ENCODE measurements at places on chromosomes 11 and 22.

DNA sequence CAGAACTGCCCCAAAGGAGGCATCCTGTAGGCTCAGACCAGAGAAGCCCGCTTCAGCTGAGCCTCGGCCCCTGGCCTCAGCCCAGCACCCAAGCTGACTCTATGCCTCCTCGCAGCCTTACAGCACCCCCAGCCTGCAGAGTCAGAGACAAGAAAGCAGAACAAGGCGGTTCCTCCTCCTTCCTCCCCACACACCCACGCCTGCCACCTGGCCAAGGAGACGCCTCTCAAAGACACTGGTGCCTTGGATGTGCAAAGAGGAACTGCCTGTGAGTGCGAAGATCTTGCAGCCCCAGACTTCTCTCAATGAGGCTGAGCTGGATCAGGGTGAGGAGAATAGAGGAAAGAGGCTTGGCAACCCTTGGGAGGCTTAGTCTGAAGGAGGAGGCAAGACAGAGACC is 60.2 kb downstream of the PDE2A start:
- H3K36me3 ChIP-seq, result no peaks in the 10 kb centered on the region
- H3K4me3 ChIP-seq, result no peak overlapping the region
- peaks cover 36% of the 10 kb centered on the region for H3K4me1 ChIP-seq
- DNase-seq, result no peak

DNA sequence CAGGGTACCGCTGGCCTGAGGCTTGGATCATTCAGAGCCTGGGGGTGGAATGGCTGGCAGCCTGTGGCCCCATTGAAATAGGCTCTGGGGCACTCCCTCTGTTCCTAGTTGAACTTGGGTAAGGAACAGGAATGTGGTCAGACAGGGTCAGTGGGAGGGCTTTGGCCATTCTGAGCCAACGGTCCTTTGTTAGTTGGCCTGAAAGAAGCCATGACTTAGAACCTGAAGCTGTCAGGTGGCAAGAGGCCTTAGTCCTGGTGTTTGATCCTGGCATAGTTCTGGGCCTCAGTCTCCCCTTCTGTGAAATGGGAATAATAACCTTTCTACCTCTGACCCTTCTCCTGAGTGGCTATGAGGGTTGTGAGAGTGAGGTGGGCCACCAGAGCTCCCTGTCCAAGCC is 8.3 kb downstream of the PGAP2 start:
- DNase-seq, result no peak
- H3K27ac ChIP-seq, result no peak overlapping the region
- H3K27me3 ChIP-seq, result no peaks in the 10 kb centered on the region
- no peak overlapping the region for H3K4me3 ChIP-seq
- H3K36me3 ChIP-seq, result peaks cover 8% of the 10 kb centered on the region

- H3K4me1 ChIP-seq, result no peaks in the 10 kb centered on the region
- H3K27ac ChIP-seq, result no peak overlapping the region
- no peak overlapping the region for H3K4me3 ChIP-seq
- no peak for DNase-seq
- H3K36me3 ChIP-seq, result no peaks in the 10 kb centered on the region
These were observed 23.7 kb upstream of the SLC35F2 start for GRCh38 chr11:107882095-107882820.

- H3K4me1 ChIP-seq, result peaks cover 6% of the 10 kb centered on the region
- no peak overlapping the region for H3K27ac ChIP-seq
These were observed 116.1 kb downstream of the CCDC34 start for GRCh38 chr11:27246925-27247324.

DNA sequence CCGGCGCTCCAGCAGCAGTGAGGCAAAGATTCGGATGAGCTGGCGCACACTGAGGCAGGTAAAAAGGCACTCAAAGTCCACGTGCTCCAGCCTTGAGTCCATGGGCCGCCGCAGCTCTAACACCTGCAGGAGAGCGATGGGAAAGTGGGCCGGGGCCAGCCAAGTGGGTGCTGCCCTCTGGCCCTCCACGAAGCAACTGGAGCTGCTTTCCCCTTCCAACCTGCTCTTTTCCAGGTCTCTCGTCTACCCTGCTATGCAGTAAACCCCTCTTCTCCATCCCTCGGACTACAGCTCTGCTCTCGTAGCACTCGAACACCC is 20.0 kb downstream of the RPL27A start:
- no peak overlapping the region for H3K27ac ChIP-seq
- peaks cover 84% of the 10 kb centered on the region for H3K36me3 ChIP-seq
- H3K4me3 ChIP-seq, result no peak overlapping the region
- H3K27me3 ChIP-seq, result no peaks in the 10 kb centered on the region
- no peak for DNase-seq
- peaks cover 29% of the 10 kb centered on the region for H3K4me1 ChIP-seq

- H3K27me3 ChIP-seq, result no peaks in the 10 kb centered on the region
- no peak overlapping the region for H3K27ac ChIP-seq
- no peak for DNase-seq
- no peak overlapping the region for H3K4me3 ChIP-seq
These were observed 91.4 kb upstream of the BIRC3 start for GRCh38 chr11:102225689-102226568.

GRCh38 chr22:40397396-40397795 is 27.0 kb downstream of the SGSM3 start:
- H3K4me1 ChIP-seq, result peaks cover 9% of the 10 kb centered on the region
- peaks cover 17% of the 10 kb centered on the region for H3K36me3 ChIP-seq
- no peak for DNase-seq
- H3K4me3 ChIP-seq, result no peak overlapping the region
- H3K27me3 ChIP-seq, result no peaks in the 10 kb centered on the region

DNA sequence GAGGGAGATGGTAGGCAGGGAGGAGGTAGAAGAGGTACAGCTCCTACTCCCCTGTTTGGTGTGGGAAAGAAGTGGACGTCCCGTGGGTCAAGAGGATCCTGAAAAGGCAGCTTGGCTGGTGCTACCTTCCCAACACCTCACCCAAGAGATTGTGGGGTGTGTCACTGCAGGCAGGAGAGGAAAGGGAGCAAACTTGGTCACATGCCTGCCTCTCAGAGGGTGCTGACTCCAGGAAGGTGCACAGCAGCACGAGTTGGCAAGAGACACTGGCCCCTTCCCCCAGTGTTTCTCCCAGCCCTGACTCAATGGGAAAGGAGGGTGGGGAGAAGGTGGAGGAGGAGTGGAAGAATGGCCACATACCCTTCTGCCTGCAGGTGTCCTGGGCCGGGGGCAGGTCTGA is 99.6 kb downstream of the CSNK2A3 start:
- H3K36me3 ChIP-seq, result no peaks in the 10 kb centered on the region
- no peaks in the 10 kb centered on the region for H3K27me3 ChIP-seq
- H3K4me3 ChIP-seq, result no peak overlapping the region
- no peaks in the 10 kb centered on the region for H3K4me1 ChIP-seq
- no peak overlapping the region for H3K27ac ChIP-seq

- no peaks in the 10 kb centered on the region for H3K4me1 ChIP-seq
- no peaks in the 10 kb centered on the region for H3K36me3 ChIP-seq
- no peak overlapping the region for H3K27ac ChIP-seq
- DNase-seq, result no peak
- H3K27me3 ChIP-seq, result no peaks in the 10 kb centered on the region
These were observed 987.4 kb upstream of the CCDC90B start for GRCh38 chr11:84273541-84273940.

- H3K4me1 ChIP-seq, result peaks cover 5% of the 10 kb centered on the region
- no peak overlapping the region for H3K27ac ChIP-seq
- H3K4me3 ChIP-seq, result no peak overlapping the region
- no peaks in the 10 kb centered on the region for H3K36me3 ChIP-seq
- no peak for DNase-seq
These were observed 114.9 kb downstream of the ETS1 start for GRCh38 chr11:128472128-128473089.

DNA sequence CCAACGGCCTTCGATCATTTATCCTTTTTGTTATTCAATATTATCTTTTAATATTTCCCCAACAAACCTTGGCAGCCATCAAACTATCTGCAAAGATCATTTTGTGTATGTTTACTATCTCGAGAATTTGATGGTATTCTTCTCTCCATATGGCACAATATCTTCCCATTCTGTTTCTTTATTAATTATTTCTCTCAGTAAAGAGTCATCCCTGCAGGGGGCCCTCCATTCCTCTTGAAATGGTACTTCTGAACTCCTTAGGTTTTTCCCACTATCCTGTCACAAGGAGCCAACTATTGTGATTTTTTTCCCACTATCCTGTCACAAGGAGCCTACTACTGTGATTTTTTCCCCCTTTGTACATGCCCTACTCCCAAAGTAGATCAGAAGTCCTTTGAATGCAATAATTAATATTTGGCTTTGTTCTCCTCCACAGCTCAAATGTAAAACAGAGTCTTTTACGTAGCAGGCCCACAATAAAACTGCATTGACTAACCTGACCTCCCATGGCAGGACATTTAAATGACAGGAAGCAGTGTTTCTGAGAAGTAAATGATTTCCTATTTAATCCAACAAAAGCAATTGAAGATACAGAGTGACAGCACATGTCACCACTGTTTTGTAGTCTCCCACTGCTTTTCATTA is 43.3 kb downstream of the PDGFD start:
- H3K27ac ChIP-seq, result no peak overlapping the region
- peaks cover 2% of the 10 kb centered on the region for H3K4me1 ChIP-seq
- no peaks in the 10 kb centered on the region for H3K27me3 ChIP-seq
- H3K4me3 ChIP-seq, result no peak overlapping the region
- no peak for DNase-seq

DNA sequence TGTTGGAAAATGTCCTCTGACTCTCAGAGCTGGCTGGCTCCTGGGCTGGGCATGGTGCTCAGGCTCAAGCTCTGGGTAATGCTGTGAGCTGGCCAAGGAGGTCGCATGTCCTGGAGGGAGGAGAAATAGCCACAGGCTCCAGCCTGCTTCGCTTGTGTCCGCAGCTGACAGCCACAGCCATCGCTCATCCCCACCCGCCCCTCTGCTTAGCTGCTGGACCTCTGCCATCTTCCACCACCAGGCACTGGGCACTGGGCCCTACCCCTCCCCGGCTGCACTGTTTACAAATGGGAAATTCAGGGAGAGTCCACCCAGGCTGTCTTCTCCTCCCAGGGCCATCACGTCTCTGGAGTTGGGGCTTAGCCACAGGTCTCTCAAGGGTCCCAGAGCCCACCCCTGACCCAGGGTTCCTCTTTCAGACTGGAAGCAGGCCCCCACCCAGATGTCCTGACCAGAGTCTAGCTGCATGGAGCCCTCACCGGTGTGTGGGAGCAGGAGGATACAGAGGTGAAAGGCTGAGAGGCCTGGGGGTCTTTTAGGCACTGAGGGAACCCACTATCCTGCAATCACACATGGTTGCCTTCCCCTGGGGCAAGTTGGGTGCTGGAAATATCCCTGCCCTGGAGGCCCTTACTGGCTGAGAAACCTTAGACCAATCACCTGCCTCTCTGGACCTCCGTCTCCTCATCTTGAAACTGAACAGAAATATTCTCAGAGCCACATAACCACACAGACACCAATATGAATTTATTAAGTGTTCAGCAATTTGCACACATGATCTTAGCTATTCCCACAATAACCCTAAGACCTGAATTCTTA is 62.7 kb downstream of the CD82 start:
- H3K4me3 ChIP-seq, result no peak overlapping the region
- peak; percentile 73 for DNase-seq
- H3K4me1 ChIP-seq, result peaks cover 46% of the 10 kb centered on the region
- no peaks in the 10 kb centered on the region for H3K27me3 ChIP-seq
- H3K27ac ChIP-seq, result peak overlapping the region; percentile 75
- H3K36me3 ChIP-seq, result no peaks in the 10 kb centered on the region

DNA sequence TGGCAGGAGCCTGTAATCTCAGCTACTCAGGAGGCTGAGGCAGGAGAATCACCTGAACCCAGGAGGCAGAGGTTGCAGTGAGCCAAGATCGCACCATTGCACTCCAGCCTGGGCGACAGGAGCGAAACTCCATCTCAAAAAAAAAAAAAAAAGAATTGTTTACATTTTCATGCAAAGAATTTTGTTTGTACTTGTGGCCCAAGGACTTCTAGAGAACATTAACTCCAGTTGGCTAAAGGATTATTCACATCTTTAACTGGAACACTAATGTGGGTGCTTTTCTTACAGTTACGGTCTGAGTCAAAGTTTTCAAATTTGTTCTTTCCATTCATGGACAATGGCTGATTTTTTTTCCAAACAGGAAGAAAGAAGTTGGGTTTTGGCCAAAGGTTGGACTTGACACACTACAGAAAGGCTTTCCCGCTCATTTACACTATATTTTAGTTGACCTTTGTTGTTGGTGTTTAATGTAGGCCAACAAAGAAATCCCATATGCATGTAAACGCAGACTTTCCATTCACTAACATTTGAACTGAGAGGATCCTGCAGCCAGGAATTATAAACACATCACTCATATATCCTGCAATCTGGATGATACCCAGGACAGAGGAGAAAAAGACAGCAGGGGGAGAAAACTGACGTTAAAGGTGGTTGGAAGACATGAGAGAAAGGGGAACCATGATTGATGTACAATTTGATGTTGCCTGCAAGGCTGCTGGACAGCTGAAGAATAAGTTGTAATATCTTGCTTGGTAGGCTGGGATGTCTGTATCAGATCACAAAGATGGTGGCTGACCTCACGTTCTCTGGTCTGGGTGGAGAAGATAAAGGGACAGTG is 13.1 kb downstream of the POU2AF1 start:
- H3K27ac ChIP-seq, result no peak overlapping the region
- H3K4me1 ChIP-seq, result no peaks in the 10 kb centered on the region
- no peaks in the 10 kb centered on the region for H3K27me3 ChIP-seq
- DNase-seq, result no peak
- no peaks in the 10 kb centered on the region for H3K36me3 ChIP-seq

GRCh38 chr22:33984211-33984610 is 63.9 kb upstream of the LARGE1 start:
- H3K4me3 ChIP-seq, result no peak overlapping the region
- H3K27ac ChIP-seq, result no peak overlapping the region
- no peaks in the 10 kb centered on the region for H3K27me3 ChIP-seq
- H3K36me3 ChIP-seq, result no peaks in the 10 kb centered on the region
- H3K4me1 ChIP-seq, result no peaks in the 10 kb centered on the region

GRCh38 chr11:48242501-48242900 is 2.4 kb upstream of the OR4X2 start:
- H3K36me3 ChIP-seq, result no peaks in the 10 kb centered on the region
- no peak overlapping the region for H3K27ac ChIP-seq
- H3K4me3 ChIP-seq, result no peak overlapping the region
- no peaks in the 10 kb centered on the region for H3K27me3 ChIP-seq

DNA sequence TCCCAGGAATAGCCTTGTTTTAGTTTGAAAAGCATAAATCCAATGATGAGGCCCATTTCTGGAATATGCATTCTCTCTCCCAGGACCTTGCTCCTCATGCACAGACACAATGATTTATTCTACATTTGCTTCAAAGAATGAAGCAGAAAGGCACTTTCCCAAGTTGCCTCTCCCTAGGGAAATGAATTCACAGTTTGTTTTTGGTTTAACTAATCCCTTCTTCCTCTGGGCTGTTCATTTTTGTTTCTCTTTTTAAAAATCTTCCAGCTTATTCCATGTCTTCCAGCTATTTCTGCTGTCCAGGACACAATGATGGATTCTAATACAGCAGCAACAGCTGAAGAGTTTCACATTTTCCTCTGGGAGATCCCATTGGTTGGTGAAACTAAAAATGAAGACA is 1529.2 kb upstream of the TENM4 start:
- H3K4me1 ChIP-seq, result no peaks in the 10 kb centered on the region
- no peak overlapping the region for H3K27ac ChIP-seq
- no peaks in the 10 kb centered on the region for H3K36me3 ChIP-seq
- H3K4me3 ChIP-seq, result no peak overlapping the region
- H3K27me3 ChIP-seq, result no peaks in the 10 kb centered on the region

DNA sequence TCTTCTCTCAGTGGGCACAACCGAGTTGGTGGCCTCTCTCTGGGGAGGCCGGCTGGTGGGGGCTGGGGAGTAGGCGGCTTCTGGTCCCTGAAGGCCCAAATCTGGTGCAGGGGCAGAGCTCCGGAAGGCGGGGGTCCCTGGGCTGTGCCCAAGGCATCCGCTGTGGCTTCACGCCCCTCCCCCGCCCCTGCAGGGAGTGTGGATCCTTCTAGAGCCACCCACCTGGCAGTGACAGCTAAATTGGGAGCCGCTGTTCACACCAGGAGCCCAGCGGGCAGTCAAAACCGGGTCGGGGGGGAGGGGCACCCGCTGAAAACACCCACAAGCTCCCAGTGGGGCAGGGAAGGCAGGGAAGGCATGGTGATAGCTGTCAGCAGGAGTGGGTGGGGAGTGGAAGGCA is 4.6 kb upstream of the RTN4R start:
- no peak overlapping the region for H3K27ac ChIP-seq
- no peak for DNase-seq

All from spinal cord (tissue), 10 donors.